Left renal cortex interstitium (tissue), 4 donors: ENCODE measurements at places on chromosomes 16 and 17.

- DNase-seq: no peak
Measured at GRCh38 chr17:43609613-43610385, 51.9 kb downstream of the MEOX1 start.

GRCh38 chr16:48635199-48635718 lies 25.3 kb upstream of the N4BP1 start:
- DNase-seq: no peak

GRCh38 chr16:17303101-17303500 lies 167.7 kb downstream of the XYLT1 start:
- no peak for DNase-seq

DNA sequence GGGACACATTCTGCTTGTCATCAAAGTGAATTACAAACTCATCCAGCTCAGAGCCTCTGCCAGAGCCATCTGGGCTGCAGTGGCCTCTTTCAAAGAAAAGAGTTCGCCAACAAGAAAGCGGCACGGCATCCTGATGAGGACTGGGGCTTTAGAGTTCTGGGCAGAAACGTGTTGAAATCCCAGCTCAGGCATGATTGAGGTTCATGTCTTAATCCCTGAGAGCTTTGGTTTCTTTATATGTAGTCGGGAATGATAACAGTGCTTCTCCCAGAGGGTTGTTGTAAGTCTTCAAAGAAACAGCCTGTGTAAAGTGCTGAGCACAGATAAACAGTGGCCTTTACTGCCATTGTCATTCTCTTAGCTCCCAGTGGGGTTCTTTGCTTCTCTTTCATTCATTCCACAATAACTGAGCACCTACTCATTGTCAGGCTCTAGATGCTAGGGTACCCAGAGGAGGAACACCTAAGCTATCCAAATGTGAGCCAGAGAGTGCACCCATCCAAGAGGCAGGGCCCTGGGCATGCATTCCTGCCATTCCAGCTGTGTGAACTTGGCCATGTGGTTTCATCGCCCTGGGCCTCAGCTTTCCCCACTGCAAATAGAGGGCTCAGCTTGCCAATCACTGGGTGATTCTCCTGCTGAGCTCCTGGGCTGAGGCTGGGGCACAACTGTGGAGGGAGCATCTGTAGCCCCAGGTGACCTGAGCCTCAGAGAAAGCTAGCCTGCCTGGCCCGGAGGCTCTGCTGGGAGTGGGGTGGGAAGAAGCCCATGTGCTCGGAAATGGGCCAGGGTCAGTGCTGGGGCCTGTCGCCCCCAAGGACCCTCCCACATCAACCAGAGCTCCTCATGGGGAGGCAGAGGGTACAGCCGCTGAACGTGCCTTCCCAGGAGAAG lies 38.3 kb upstream of the CRHR1 start:
- DNase-seq: no peak

GRCh38 chr16:88534638-88535190 lies 35.5 kb upstream of the ZC3H18 start:
- no peak for DNase-seq

GRCh38 chr16:25134166-25134700 lies 22.7 kb downstream of the LCMT1 start:
- no peak for DNase-seq

DNA sequence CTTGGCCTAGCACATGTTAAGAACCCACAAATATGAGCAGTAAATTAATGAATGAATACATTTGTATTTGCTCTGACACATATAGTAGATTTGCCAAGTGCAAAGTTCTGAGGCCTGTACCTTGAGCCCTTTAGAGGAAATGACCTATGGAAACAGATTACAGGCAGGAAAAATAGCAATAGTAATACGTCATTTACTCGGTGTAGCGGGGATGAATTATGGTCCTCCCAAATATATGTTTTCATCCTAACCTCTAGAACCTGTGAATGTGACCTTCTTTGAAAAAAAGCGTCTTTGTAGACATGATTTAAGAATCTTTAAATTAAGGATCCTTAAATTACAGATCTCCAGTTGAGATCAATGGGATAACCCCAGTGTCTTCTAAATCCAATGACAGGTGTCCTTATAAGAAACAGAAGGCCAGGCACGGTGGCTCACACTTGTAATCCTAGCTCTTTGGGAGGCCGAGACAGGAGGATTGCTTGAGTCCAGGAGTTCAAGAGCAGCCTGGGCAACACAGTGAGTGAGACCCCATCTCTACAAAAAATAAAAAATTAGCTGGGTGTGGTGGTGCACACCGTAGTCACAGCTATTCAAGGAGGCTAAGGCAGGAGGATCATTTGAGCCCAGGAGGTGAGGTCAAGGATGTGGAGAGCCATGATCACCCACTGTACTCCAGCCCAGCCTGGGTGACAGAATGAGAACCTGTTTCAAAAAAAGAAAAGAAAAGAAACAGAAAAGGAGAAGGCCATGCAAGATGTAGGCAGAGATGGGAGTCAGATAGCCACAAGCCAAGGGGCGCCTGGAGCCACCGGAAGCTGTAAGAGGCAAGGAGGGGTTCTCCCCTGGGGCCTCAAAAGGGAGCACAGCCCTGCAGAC lies 5.1 kb upstream of the ITPRIPL2 start:
- no peak for DNase-seq

DNA sequence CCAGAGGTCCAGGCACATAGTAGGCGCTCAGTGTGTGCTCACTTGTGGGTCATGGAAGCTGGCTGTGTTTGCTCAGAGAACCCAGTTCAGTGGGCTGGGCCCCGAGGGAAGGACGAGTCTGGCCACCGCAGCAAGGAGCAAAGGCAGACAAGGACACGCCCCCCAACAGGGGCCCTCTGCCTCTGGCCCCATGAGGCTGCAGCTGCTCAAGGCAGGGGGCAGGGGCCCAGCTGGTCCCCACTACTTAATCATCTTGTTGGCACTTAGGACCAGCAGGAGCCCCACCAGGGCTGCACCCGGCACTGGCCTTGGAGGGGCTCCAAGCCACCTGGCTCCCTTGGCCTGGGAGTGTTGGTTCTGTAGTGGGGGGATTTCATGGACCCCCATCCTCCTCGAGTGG lies 16.1 kb downstream of the KCNJ12 start:
- no peak for DNase-seq

GRCh38 chr17:57372156-57372555 lies 115.8 kb downstream of the MSI2 start:
- DNase-seq: no peak

DNA sequence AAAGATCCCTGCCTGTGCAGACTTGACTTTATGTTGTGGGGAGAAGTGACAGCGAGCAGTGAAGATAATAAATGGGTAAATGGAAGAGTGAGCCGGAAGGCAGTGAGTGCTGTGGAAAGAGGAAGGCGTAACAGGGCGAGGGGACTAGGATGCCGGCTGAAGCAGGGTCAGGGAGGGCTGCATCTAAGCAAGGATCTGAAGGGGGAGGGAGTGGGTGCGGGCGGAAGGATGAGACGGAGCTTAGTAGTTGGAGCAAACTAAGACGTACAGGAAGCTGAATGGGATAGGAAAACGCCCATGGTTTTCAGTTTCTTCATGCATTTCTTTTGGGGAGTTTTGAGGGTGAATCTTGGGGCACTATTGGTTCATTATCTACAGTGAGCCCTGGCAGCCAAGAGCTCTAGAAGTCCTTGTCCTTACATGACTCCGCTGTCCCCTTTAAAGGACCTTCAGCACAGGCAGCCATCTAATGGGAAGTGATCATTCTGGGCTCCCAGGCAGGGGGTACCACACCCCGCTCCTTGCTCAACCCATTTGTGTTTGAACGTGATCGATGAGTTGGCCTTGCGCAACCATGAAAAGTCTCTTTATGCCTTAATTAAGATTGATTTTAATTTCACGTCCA lies 10.4 kb upstream of the NAT9 start:
- DNase-seq: no peak

GRCh38 chr17:15238057-15238456 lies 27.1 kb downstream of the PMP22 start:
- DNase-seq: no peak

GRCh38 chr17:73227379-73227778 lies 34.3 kb downstream of the CPSF4L start:
- DNase-seq: no peak

DNA sequence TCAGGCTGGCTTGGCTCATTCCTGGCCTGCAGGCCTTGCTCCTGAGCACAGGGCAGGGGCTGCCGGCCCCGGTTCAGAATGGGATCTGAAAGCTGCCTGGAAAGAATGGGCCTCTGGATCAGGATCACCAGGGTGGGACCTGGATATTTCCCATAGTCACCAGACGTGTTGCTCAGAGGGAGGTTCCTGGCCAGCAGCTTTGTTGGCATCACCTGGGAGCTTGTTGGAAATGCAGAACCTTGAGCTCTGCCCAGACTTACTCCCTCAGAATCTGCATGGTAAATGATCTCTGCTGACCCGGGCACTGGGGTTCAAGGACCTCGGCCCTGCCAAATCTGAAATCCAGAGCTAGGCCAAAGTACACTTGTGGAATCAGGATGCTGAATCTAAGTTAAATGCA lies 29.5 kb upstream of the MED9 start:
- DNase-seq: no peak

- DNase-seq: no peak
Measured at GRCh38 chr16:81073560-81074330, 3.3 kb downstream of the C16orf46 start.

- DNase-seq: no peak
Measured at GRCh38 chr17:2138318-2138717, 83.4 kb downstream of the HIC1 start.
